ENCODE measurements at places on chromosomes 11 and 22.
A peak's percentile ranks its signal among the peaks of the same experiment; 100 is the strongest.

- peak; percentile 61 for DNase-seq
These were observed 1.3 kb upstream of the SSH3 start for GRCh38 chr11:67301951-67302516.

- no peak for DNase-seq
These were observed 42.8 kb downstream of the REXO2 start for GRCh38 chr11:114482114-114482513.

DNA sequence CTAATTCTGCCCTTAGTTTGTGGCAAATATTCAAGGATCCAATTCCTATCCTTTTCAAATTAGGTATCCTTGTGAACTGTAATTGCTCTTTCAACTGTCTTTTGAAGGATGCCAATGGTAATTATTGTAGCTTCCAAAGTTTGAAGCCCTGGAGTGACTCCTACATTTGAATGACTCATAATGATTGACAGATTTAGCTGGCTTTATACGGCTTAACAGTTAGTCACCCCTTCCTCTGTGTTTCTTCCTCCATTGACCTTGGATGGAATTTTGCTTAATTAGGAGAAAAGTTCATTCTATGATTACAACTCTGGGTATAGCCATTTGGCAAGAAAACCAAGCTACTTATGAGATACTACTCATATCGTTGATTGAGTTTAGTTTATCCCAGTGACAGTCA lies 639.3 kb upstream of the KIRREL3 start:
- no peak for DNase-seq

DNA sequence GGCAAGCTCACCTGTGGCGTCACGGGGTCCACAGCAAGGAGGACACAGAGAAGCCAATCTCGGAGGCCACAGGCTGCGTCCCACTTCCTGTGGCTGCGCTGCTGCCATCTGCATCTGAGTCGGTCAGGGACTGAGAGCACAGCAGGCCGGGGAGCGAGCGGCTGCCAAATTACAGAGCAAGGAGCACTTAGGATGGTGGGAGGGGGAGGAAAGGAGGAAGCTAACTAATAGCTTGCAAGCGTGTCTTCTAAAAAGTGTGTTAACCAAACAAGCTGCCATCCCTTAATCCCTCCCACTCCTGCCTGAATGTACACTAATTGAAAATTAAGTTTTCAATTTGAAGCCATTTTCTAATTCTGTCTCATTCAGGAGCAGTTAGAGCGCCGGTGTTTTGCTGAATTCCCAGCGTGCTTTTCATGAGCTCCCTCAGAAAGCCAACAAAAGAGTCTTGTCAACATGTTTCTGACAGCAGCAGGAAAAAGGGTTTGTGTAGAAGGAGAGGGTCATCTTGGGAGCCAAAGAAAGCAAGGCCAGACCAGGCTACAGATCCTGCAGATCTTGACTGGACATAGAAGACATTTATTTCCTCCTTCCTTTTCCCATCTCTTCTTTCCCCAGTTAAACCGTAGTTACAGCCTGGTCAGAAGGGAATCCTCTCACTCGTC lies 42.4 kb upstream of the API5 start:
- DNase-seq: no peak

GRCh38 chr11:98110030-98110429 lies 910.7 kb upstream of the CNTN5 start:
- DNase-seq: no peak

DNA sequence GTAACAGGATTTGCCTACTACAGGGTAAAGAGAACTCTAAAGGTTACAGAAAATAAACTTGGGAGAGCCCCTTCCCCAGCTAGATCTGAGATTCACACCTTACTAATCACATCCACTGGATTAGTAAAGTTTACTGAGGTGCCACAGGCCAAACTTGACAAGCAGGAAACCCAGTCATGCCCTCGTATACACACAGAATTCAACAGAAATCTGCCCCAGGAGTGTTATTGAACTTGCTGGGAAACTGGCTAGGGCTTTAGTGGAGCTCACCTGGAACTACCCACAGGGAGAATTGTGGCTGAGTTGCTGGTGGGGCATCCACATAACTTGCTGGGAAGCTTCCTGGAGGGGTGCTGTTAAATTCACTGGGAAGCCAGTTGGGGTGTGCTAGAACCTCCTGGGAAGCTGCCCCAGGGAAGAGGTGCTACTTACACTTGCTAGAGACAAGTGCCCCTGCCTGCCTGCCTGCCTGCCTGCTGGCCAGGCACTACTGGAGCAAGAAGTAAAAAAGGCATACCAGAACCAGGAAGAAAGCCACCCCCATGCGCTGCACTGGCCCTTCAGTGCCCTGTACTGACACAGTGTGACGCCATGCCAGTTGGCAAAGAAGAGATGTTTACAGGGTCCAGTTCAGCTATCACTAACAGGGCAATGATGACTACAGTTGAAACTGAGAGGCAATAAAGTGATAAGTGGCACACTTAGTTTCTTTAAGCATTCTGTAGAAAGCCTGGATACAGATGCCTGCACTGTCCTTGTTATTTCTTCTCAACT lies 106.5 kb downstream of the ALX4 start:
- no peak for DNase-seq

GRCh38 chr22:44247923-44248892 lies 64.5 kb downstream of the SHISAL1 start:
- no peak for DNase-seq

- DNase-seq: no peak
These were observed 322.0 kb upstream of the LRRC4C start for GRCh38 chr11:41781441-41781840.

DNA sequence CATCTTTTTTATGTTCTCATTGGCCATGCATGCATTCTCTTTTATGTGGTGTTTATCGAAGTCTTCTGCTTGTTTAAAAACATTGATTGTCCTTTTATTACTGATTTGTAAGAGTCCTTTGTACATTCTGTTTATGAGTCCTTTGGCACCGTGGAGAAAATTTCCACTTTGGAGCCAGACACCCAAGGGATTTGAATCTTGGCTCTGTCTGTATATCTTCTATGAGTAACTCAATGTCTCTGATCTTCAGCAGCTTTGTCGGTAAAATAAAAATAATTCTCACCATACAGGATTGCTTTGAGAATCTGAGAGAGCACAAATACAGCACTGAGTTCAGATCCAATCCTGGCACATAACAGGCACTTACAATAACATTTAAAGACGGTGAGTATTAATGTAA lies 12.8 kb upstream of the SORL1 start:
- no peak for DNase-seq

DNA sequence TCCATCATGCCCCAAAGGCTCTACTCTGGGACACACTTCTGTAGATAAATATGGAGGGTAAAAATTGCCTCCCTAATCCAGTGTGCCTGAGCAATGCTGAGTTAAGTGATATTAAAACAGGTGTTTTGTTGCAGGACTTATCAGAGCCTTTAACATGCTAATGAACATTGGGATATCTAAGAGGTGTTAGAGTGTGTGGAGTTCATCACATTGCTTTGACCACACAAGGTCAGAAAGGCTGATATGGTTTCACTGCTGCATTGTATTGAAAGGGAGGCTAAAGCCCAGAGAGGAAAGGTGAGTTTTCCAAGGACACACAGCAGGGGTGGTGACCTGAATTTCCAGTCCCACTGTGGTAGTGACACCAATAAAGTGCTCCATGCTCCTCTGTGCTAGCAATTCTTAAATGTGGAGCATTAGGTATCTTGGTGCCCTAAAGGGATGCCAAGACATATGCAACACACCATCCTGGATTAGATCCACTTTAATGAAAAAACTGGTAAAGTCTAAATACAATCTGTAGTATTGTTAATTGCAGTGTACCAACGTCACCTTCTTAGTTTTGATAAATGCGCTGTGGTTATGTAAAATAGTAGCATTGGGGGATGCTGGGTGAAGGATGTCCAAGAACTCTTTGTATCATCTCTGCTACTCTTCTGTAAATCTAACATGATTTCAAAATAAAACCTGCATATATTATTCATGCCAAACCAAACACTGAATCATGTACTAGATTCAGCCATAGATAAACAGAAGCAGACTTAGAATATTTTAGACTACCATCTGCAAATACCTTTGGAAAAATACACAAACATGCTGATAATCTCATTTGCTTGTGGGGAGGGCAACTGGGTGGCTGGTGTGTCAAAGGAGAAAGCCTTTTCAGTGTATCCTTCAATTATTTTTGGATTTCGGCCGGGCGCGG lies 45.8 kb downstream of the MIAT start:
- DNase-seq: no peak

- DNase-seq: no peak
These were observed 73.5 kb downstream of the TIMP3 start for GRCh38 chr22:32874976-32875375.

DNA sequence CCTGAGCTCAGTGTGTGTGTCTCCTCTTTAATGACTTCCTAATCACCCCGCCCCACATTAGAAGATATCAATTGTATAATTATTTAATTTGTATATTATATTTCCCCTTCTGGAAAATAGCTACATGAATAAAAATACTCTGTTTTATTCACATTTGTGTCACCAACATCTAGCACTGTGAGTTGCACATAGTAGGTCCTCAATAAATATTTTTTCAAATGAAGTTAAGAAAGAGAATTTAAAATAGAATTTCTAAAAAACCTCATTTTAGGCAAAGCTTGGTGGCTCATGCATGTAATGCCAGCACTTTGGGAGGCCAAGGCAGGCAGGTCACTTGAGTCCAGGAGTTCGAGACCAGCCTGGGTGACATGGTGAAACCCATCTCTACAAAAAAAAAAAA lies 59.7 kb downstream of the FAM83F start:
- no peak for DNase-seq

DNA sequence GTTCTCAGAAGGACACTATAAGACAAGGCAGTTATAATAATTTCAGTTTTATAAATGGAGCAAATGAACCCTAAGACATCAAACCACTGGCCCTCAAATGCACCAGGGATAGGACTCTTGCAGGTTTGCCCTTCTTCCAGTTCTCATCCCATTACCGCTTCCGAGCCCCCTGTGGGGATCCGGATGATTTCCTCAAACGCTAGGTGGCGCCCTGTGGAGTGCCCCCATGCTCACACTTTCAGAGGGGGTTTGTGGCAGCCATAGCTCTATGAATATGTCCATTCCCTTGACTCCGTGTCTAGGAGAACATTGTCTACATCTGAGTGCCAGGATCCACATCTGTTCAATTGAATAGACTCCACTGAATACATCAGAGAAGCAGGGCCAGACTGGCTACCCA lies 816.3 kb downstream of the NTM start:
- no peak for DNase-seq

DNA sequence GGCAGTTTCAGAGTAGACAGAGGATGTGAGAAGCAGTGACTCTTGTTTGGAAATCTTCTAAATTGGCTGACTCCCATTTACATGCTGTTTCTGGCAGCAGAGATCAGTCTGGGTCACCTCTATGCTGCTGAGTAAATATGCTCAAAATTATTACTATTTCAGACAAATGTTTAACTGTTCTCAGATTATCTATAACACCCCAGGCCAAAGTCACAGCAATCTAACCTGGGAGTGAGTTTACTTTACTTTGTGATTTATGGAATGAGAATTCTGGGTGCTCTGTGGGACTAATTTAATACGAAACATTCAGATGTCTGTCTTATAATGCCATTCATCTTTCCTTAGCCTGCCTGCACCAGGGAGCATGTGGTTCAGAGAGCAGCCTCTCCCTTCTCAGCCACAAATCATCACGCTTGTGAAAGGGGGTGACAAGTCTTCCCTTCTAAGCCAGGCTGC lies 282.5 kb upstream of the MPPED2 start:
- DNase-seq: no peak

DNA sequence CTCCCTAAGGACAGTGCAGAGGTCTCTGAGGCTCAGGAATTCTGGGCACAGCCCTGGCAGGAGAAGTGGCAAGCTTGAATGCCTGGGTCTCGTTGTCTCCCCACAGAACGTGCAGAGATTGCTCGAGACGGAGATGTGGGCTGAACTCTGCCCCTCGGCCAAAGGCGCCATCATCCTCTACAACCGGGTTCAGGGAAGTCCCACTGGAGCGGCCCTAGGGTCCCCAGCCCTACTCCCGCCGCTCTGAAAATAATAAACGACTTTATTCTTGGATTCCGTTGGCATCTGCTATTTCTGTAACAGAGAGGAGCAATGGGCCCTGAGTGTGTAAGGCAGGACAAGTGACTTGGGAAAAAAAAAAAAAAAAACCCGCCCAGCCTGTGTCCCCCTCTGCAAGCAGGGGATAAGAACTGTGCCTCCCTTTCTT lies 591 bp upstream of the DNAJC4 start:
- DNase-seq: no peak

GRCh38 chr22:24240381-24240780 lies 4.5 kb downstream of the GGT5 start:
- no peak for DNase-seq

DNA sequence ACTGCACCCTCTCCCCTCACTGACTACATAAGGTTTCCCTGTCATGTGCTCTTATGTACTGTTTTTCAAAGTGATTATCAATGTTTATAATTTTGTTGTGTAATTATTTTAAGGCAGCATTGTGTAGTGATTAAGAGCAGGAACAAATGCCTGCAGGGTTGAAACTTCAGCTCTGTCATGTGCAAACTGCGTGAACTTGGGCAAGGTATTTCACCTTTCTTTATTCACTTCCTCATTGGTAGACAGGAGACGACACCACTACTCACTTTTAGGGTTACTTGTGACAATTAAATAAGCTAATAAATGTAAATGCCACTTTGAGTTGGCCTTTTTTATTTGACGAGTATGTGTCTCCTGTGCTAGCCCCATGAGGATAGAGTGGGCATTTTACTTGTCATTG lies 86.5 kb upstream of the E2F8 start:
- DNase-seq: no peak

DNA sequence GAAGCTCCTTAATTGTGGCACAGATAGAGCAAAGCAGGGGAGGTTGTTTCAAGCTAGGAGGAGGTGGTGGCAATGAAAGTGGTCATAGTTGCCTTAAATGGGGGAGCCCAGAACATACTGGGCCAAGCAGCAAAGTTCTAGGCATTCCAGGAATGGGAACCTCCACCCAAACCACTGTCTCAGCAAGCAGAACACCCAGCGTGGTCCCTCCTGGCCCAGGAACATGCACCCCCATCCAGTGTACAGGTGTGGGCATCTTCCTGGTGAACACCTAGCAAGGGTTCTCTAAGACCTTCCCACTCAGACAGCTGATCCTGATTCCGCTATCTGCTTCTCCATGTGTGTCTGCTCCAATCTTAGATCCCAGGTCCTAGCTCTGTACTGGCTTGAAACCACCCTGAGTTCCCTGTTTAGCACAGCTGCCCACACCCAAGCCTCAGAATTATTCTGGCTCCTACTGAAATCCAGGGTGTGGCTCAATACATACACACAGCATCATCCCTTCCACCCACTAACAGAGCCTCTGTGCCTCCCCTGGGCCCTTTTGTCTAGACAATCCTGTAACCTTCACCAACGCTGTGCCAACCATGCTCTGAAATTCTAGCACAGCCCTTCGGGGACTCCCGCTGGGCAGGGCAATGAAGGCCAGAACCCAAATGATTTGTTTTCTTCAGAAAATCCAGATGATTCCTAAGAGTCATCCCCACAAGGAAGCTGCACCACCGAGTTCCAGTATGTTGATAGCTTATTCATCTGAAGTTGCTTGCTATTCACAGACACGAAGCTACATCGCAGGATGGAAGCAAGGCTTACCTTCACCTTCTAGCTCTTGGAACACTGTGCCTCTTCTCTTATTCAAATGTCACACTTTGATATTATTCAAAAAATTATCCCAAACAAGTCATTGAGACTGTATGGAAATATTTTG lies 76.6 kb downstream of the ABTB2 start:
- DNase-seq: peak; percentile 31

- no peak for DNase-seq
These were observed 64.8 kb downstream of the PHF21B start for GRCh38 chr22:44944883-44945601.
